ENCODE measurements at places on chromosomes 3 and 15.

GRCh38 chr3:100719136-100719535 lies 9.8 kb downstream of the TFG start:
- no peak for DNase-seq

DNA sequence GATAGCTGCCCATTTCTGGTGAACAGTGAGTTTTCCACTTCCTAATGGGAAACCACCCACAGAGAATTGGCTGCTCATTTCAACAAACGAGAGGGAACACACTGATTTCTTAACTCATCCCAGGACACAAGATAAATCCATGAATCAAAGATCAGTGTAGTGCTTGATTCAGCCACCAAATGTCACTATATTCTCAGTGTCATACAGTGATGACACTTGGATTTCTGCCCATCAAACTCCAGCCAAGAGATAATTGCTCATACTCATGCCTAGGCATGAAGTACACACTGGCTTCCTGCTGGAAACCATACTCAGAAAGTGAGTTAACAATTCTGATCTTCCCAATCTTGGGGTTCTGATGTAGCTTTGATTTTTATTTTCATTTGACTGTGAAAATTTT lies 35.4 kb upstream of the GRM7 start:
- DNase-seq: no peak

DNA sequence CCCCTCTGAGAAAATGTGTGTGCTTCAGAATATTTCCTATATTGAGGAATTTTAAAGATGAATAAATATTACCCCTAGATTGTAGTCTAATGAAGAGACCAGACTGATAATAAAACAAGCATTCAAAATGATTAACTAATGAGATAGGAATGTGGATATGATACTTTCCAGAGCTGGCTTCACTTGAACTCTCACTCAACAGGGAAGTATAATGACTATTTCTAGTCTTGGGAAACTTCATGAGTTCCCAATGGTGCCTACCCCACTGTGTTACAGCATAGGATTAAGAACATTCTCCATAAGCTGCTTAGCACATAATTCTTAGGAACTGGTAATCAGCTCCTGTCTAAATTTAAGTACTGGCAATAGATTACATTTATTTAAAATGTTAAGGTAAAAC lies 261.5 kb upstream of the ZNF385D start:
- no peak for DNase-seq

GRCh38 chr3:58565621-58566397 lies 11.4 kb downstream of the FAM107A start:
- no peak for DNase-seq

- peak; percentile 29 for DNase-seq
Observed at GRCh38 chr3:194396859-194397756, 2.0 kb downstream of the GP5 start.

- no peak for DNase-seq
Observed at GRCh38 chr3:76432396-76432795, 607.5 kb upstream of the ROBO2 start.

- DNase-seq: no peak
Observed at GRCh38 chr3:13670292-13670691, 121.4 kb downstream of the FBLN2 start.

GRCh38 chr3:127061641-127062040 lies 78.7 kb downstream of the PLXNA1 start:
- DNase-seq: no peak

- peak; percentile 37 for DNase-seq
Observed at GRCh38 chr15:85580879-85581278, 200.5 kb downstream of the AKAP13 start.

- DNase-seq: no peak
Observed at GRCh38 chr3:55974421-55975165, 487.5 kb upstream of the WNT5A start.

GRCh38 chr3:61357902-61358301 lies 106.7 kb upstream of the FHIT start:
- no peak for DNase-seq

DNA sequence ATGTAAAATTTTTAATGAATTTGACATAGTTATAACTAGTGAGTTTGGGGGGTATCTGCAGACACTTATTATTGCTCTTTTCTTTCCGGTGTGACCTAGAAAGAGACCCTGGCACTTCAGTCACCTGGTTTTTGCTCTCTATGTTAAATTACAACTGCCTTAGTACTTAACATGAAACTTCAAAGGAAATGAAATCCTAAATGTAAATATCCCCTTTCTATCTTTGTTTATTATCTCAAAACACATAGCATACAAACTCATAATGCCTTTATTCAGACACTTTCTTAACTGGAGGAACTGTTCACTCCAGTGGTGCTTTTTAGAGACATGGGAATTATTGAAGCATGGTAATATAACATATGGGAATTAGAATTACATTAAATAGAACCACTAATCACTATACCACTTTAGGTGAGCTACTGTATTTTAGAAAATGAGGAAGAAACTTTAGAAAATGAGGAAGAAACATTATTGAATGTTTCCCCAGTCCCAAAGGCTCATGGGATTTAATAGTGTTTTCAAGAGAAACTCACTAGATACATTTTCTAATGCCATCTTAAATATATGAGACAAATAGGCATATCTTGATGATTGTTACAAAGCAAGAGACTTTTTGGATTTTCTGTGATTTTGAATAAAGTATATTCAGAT lies 119.5 kb upstream of the MLF1 start:
- no peak for DNase-seq

DNA sequence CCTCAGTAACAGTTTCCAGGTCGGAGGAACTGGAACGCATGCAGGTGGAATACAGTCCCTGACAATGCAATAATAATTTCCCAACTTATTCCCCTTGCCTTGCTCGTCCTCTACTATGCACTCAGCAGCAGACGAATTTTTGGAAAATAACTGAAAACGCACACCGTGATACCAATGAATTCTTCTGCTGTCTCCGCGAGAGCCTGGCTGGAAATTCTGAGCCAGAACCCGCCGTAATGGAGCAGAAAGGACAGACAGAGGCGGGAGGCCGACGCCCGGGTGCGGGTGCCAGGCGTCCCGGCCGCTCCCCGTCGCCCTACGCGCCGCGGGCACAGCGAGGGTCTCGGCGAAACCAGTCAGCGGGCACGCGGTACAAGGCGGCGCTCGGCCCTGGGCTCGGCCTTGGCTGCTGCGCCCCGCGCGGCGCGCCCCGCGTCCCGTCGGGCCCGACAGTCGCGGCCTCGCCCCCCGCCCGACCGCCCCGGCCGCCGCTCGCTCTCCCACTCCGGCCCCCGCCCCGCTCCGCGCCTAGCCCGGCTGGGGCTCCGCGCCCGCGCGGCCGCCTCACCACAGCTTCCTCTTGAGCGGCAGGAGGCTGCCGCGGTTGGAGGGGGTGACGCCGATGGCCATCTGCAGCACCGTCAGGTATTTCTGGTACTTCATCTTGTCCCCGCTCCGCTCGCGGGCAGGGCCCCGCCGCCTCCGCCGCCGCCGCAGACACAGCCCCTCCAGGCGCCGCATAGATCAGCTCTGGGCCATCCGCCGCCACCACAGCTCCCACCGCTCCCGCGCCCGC lies 114.5 kb upstream of the GOLGA8J start:
- DNase-seq: no peak

DNA sequence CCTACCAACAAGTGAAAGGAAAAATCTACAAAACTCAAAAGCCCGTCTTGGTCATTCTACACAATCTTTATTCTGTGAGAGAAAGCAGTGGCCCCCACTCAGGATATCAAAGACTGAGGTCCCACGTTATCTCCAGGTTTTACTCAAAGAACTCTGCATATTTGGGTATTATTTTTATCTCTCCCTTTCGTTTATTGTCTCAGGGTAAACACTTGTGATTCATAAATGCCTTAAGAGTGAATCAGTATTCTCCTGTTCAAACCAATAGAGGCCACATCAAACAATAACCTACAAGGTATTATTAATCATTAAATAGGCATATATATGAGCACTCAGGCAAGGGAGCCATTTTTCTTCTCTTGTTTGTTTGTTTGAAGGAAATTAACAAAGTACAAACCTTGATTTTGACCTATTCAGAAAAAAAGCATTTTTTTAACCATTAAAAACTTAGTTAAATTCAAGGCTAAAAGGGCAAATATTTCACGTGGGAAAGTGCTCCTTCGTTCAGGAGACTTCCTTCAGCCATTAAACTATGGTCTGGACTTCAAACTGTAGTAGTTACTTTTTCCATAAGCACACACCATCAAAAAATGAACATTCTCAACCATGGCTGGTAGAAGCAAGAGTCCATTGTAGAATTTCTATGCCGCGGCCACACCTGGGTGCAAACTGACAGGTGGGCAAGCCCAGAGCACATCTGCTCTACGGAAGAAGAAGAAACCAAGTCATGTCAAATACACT lies 13.9 kb upstream of the HES1 start:
- no peak for DNase-seq

- DNase-seq: no peak
Observed at GRCh38 chr3:141523615-141524375, 37.0 kb downstream of the RASA2 start.

GRCh38 chr3:52293491-52294319 lies 6.1 kb downstream of the GLYCTK start:
- no peak for DNase-seq

DNA sequence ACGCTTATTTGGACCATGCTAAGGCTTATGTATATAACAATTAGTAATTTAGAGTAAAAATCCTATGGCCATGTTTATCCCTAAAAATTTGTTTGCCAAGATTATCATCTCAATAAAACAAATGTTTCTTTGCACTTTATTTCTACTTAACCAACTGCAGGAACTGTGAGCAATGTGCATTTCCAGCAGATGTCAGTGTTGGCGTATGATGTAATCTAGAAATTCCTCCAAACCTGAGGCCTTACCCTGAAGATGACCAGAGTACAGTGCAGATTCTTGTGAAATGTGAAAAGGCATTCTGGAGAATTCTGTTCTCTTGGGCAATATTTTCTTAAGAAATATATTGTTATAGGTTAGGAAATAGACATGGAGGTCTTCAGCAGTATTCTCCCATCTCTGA lies 205.9 kb downstream of the MBNL1 start:
- DNase-seq: no peak

DNA sequence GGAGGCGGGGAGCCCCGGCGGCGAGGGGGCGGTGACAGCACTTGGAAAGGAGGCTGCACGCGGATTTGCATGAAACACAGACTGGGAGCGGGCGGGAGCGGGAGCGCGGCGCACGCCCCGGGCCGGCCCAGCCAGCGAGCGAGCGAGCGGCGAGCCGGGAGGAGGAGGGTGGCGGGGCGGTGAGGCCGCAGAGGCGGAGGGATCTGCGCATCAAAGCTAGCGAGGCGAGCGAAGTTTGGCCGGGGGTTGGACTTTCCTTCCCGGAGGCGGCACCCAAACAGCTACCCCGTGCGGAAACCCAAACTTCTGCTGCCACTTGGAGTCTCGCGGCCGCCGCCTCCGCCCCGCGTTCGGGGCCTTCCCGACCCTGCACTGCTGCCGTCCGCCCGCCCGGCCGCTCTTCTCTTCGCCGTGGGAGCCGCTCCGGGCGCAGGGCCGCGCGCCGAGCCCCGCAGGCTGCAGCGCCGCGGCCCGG lies at the start of gene SMAD3:
Gene SMAD3 (plus strand): TSS at position 72 of the 475 bp plus-strand sequence. CDS start 553 bp downstream, outside the sequence.
- DNase-seq: peak; percentile 68

DNA sequence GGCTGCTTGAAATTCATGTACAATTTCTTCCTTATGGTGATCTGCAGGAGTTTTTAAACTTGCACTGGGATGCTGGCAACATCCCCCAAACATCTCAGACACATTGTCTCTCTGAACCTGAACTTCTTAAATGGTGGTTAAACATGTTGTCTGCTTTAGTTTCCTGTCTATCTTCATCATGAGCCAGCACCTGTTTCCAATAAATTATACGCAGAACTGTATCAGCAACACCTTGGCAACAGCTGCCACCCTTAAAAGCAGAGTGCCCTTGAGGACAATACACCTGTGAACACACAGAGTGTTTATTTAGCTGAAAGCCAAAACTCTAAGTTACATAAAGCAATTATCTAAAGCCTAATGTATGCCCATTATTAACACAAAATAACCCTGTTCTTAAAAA lies 242.9 kb downstream of the WNT5A start:
- DNase-seq: no peak

GRCh38 chr3:179964890-179965289 lies 71.8 kb downstream of the PEX5L start:
- no peak for DNase-seq

DNA sequence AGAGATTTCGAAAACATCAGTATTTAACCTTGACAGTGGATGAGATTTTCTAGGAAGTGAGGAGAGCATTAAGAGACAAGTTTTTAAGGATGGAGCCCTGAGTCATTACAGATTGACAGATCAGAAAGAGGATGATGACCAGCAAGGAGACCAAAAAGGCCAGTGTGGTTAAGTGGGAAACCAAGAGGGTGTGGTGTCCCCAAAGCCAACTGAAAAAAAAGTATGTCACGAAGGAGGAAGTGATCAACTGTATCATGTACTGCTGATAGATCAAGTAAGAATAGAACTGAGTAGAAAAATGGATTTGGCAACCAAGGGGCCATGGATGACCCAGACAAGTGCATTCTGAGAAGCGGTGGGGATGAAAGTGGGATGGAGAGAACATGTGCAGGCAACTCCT lies 491.8 kb downstream of the FHIT start:
- DNase-seq: no peak

DNA sequence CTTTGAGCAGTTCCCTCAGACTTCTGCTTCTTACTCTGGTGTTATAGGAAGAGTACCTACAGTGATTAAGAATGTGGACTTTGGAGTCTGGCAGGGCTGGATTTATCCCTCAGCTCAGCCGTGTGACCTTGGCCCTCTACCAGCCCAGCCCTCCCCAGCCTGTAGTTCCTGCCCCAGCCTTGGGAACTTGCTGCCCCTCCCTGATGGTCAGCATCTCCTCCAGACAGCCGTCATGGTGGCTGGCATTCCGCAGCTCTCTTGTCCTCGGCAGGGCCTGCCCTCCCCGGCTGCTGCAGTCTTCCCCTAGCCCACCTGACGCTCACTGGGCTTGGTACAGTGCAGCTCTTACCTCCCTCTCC lies 21.9 kb upstream of the CPNE9 start:
- no peak for DNase-seq

DNA sequence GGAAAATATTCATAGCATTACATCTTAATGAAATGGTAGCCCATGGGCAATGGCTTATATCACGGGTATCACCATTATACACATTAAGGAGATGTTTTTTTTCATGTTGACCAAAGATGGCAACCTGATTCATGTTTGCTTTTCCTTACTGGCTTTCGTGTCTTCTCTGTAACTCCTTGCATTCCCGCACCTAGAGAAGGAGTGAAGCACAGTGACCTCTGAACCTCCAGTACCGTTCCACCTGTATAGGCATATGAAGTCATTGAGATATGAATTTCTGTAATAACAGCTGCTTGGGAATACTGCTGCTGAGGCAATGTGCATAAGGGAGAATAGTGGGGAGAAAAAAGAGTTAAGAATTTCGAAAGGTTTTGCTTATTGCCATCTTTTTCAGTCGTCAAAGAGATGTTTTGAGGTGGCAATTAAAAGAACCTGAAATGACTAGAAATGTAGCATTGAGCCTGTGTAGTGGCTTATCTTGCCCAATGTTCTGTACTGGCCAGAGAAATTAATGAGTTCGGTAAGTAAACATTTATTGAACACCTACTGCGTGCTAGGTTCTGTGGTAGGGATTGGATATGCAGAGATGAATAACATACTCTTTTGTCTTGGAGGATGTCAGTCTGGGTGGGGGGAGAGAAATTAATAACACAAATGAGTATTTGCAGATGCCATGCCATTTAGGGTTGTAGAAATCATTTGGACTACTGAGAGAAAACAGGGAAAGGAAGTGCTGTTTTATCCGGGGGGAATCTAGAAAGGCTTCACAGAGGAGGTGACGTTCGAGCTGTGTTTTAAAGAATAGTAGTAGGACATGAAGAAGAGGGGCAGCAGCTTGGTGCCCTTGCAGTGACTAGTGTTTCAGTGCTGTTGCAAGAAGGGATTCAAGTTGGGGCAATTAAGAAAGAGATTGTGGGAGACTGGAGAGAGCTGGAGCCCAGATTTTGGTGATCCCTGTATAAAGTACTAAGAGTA lies 2.5 kb downstream of the FEM1B start:
- no peak for DNase-seq
